ENCODE measurements at places on chromosomes 2 and 18.

DNA sequence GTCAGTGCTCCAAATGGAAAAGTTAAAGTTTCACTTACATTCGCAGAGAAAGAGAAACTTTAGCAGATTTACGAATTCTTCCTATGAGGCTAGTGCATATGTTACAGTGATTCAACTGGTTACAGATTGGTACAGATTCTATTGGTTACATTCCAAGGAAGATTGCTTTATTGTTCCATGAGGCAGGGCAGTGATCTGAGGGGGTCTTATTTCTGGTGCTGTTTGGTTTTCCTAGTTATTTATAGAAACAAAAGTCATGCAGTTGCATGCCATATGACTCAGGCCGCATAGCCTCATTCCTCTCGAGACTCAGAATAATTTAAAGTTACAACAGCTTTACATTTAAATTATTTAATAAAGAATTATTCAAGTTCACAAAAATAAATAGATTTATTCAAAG is 385.4 kb upstream of the SYT4 start:
- DNase-seq = no peak

DNA sequence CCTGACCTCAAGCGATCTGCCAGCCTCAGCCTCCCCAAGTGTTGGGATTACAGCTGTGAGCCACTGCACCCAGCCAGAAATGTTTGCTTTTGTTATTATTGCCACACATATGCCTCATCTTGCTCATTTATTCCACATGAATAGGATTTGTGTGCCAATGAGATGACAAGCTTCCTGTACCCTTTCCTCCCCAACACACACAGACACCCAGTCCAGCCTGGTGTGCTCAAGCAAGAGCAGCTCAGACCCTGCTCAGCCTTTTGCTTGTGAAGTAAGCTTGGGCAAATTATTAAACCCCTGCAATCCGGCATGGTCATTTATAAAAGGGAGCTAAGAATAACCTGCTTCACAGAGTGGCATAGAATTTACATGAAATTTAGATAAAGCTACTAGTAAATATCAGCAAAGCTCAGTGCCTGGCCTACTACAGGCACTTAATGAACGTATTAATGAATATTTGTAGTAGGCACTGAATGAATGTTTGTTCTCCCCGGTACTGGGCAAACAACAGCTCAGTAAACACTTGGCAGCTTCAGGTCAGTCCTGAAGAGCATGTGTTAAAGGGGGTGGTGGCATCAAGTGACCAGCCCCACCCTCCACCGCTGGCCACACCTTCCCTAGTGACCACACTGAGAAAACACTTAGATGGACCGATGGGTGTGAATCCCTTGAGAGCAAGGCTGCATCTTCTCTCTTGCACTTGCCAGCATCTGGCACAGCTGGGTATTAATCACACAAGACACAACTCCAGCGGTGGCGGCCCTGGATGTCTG is 280.2 kb downstream of the SRBD1 start:
- DNase-seq = no peak

DNA sequence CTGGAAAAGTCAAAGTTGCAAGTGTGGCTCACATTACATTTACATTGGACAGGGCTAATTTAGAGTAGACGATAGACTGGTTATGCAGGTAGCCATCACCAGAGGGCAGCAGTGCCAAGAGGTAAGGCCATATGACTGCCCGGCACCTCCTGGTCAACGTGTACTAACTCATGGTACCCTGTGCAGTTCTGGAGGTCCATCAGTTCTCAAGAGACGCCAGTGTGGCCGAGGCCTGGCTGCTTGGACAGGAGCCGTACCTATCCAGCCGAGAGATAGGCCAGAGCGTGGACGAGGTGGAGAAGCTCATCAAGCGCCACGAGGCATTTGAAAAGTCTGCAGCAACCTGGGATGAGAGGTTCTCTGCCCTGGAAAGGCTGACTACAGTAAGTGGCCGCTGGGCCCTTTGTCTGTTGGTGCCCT is 65.8 kb upstream of the EML6 start:
- DNase-seq = peak; percentile 58

GRCh38 chr2:118847762-118848172 is 319 bp upstream of the EN1 start:
- DNase-seq = peak; percentile 52

- DNase-seq = no peak
Observed at GRCh38 chr2:72003124-72003523, 144.5 kb downstream of the CYP26B1 start.

GRCh38 chr2:1648241-1649102 is 95.8 kb downstream of the PXDN start:
- no peak for DNase-seq

DNA sequence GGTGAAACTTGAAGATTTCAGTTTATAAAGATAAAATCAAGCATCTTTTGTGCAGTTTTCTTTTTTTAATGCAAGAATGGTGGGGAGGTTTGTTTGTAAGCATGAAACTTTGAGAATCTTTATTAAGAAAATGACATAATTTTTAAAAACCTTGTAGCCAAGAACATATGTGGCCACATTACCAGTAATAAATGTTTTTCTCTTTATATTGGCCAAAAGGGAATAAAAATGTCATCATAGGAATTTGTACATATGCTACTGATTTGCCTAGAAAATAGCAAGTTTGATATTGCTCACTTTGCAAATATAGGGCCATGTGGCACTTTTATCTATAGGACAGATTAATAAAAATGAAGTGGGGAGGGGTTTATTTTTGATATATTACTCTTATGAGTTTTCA is 25.6 kb downstream of the METTL21A start:
- DNase-seq = no peak

GRCh38 chr2:120778244-120778643 is 42.6 kb downstream of the GLI2 start:
- DNase-seq = no peak

DNA sequence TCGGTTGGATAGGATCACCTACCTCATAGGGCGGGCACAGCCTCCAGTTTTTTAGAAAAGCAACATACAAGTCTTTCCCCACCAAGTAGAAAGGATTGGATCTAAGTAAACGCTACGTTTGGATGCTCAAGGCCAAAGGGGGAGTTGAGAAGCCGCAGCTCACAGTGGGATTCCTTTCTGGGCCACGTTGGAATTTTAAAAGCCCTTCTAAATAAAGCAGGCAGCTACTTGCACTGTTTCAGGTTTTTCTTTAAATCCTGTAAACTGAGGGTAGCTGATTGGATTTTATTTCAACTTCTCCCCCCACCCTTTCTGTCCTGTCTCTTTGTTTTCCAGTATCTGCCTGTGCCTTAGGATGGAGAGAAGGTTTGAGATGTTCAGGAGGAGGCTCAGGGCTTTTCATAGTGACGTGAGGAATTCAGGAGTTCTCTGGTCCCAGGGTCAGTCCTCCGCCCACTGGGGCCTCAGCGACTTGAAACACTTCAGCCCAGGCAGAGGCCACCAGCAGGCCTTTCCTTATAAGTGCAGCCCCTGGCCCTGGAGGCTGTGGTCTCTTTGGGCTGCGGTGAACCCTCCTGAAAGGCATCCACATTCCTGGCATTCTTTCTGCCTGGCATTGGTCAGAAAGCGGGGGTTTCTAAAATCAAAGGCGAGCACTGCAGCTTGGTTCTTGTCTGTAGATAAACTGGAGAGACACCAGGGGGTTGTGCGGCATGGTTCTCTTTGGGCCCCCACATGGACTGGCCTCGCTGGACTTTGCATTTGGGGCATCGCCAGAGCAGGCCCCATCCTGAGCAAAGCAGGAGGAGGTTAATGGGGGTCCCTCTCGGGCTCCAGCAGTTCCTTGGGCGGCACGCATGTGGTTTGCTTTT is 44.5 kb downstream of the SH3BP4 start:
- no peak for DNase-seq

DNA sequence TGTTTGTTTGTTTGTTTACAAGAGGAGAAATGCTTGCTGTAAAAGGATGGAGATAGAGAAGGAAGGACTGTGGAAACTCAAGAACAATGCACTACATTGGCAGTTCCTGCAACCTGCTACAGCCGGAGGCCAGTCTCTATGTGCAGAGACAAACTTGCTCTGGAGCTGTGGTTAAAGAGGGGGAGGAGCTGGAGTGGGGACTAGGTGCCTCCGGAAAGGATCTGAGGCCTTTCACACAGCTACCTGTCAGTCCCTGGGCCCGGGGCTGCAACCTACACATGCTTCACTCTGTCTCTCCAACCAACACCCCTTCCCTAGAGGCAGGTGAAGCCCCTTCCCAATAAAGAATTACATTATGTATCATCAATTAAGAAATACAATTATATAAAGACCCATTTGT is 1234.0 kb upstream of the ZEB2 start:
- DNase-seq = no peak
